ENCODE measurements at places on chromosomes 3 and 15.

GRCh38 chr3:4749567-4750002 is 229.7 kb upstream of the BHLHE40 start:
- no peak for DNase-seq

DNA sequence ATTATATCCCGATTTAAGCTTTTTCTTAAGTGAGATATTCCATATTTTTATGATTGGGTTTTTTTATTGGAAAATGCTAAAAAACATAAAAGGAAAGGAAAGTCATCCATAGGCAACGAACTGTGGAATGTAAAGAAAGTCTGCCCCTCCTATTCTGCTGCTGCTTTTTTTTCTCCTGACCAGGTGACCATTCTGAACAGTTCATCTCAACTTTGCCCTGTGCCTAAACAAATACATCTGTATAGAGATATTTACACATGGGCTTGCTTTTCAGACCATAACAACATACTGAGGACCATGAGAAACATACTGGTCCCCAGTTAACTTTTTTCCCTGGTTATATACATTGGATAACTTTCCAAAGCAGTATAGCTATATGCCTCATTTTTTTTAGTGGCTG is 18.9 kb upstream of the MLF1 start:
- DNase-seq = no peak

DNA sequence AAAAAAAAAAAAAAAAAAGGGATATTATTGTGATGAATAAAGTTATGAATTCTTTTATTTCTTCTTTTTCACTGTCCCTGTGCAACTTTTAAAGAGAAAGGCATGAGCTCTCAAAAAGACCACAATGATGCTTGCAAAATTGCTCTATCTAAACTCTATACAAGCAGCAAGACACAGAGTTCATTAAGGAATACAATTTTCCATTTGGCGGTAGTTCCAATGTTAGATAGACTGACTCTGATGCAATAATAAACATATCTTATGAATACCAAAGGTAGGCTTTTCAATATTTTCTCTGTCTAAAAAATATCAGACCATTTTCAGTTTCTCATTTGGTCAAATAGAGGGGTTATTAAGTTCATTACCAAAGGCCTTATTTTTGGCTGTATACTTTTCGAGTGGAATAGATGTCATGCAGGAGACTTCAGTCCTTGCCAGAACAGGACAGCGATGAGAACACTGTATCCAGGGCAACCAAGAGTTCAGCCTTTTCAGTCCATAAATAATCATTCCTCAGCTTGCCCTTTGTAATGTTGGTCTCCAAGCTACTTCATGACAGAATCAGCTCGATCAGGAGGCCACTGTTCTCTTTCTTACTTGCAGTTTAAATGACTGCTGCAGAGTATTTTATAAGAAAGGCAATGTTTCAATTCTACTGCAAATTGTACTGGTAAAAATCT is 162.9 kb upstream of the FAM3D start:
- no peak for DNase-seq

DNA sequence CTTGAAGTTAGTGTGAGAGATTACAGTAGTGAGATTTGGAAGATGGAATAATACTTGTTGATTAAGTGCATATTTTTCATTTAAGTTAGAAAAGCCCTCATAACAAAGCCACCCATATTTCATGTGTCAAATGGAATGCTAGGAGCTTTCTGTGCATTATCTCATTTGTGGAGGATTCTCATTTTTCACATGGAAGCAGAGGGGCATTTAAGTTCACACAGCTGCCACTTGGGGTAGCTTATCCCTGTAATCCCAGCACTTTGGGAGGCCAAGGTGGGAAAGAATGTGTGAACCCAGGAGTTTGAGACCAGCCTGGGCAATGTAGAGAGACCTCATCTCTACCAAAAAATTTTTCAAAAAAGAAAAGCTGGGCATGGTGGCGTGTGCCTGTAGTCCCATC is 55.2 kb downstream of the RAB7A start:
- DNase-seq = no peak

DNA sequence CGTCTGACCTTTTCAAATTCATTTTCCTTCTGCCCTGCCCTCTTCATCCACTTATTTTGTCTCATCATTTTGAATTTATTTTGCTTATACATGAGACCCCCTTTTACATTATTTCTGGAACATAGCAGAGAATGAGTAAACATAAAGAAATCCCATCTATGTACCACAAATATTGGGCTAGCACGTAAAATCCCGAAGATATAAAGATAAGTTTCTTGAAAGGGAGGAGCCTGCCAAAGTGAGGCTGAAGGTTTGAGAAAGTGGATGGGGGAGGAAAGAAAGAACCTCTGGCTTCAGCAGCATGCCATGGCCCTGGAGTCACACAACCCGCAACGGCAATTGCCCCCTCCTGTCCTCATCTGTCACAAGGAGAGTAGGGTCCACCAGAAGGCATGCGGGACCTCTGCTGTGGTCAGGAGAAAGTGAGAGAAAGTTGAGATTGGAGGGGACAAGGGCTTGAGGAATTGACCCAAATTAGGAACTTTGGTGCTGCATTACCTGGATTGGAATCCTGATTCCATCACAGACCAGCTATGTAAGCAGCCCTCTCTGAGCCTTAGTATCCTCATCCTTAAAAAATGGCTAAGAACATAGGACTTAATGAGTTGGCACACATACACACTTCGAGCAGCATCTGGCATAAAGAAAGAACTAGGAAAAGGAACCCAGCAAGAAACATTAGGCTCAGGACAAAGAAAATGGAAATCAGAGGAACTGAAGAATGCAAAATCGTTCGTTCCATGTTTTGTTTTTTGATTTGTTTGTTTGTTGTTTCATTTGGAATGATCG is 53.7 kb upstream of the GYG1 start:
- DNase-seq = no peak

GRCh38 chr15:69606921-69607500 is 154.4 kb downstream of the RPLP1 start:
- DNase-seq = no peak

GRCh38 chr3:77932926-77933325 is 893.0 kb downstream of the ROBO2 start:
- DNase-seq = no peak

DNA sequence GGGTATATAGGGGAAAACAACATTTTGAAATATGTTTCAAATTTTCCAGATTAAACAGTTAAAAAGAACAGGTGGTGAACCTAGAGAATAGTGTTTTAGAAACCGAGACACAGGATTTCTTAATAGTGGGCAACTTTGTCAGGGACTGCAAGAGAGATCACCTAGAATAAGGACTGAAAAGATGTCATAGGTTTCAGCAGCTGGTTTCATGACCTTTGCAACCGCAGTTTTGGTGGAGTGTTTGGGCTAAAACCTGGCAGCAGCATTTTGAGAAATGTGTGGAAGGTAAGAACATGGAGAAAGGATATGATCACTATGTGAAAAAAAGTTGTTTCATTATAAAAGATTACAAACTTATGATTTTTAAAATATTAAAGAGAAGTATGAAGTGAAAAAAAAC is 34.9 kb downstream of the PRKCI start:
- no peak for DNase-seq

GRCh38 chr3:113097960-113098447 is 107.2 kb downstream of the GTPBP8 start:
- no peak for DNase-seq

DNA sequence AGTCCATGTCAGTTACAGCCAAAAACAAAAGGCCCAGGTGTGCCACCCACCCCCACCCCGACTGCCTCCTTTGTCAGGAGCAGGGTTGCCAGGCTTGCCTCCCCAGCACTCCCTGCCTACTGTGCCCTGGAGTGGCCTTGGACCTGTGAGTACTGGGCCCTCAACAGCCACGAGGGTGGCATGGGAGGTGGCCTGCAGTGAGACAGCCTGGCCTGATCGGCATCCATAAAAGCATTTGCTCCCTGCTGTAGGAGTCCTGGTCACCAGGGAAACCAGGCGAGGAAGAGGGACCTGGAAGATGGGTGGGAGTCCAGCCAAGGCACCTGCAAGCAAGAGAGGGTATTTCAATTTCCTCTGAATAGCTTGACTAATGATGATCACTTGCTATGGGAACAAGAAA is 56.4 kb upstream of the KCNMB2 start:
- no peak for DNase-seq

GRCh38 chr3:128313071-128313725 is 153.5 kb downstream of the DNAJB8 start:
- no peak for DNase-seq

GRCh38 chr3:45841420-45841756 is 531 bp downstream of the LZTFL1 start:
- DNase-seq = peak; percentile 29

DNA sequence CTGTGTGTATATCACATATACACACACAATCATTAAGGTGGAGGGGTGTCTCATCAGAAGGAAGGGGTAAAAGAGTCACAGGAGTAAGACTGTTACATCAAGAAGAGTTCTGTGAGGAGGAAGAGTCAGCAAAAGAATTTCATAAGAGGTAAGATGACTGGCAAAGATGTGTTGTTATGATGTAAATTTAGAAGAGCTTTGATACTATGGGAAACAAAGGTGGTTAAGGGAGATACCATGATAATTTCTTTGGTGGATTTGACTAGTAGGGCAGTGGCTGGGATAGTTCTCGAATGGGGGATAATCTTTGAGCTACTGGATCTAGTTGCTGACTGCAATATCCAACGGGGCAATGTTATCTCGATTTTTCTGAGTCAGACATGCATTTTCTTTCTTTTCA is 61.6 kb downstream of the STAG1 start:
- no peak for DNase-seq
